ENCODE measurements at places on chromosomes 16 and 17.

GRCh38 chr16:22297114-22297870 is at the start of gene POLR3E:
TSS of gene POLR3E (plus strand) at chr16:22297409. CDS start at chr16:22302969, 5,560 bp downstream.
- DNase-seq, result peak; percentile 100

- DNase-seq, result peak; percentile 86
Measured at GRCh38 chr17:29219378-29220047, 27.1 kb upstream of the CRYBA1 start.

DNA sequence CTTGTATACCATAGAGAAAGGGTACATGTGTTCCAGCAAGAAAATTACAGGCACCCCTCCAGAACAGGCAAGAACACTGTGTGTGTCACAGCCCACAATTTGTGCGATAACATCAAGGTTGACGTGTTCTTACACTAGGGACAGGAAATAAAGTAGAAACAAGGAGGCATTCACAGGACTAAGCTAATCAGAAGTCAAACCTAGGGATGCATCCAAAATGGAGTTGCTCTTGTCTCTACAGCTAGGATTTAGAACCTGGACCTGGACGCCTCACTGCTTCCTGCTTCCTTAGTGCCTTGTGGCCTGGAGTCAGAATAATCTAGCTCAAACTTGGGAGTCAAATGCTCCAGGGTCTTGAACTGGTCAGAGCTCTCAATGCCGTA is 41.3 kb downstream of the GINS3 start:
- DNase-seq, result no peak

DNA sequence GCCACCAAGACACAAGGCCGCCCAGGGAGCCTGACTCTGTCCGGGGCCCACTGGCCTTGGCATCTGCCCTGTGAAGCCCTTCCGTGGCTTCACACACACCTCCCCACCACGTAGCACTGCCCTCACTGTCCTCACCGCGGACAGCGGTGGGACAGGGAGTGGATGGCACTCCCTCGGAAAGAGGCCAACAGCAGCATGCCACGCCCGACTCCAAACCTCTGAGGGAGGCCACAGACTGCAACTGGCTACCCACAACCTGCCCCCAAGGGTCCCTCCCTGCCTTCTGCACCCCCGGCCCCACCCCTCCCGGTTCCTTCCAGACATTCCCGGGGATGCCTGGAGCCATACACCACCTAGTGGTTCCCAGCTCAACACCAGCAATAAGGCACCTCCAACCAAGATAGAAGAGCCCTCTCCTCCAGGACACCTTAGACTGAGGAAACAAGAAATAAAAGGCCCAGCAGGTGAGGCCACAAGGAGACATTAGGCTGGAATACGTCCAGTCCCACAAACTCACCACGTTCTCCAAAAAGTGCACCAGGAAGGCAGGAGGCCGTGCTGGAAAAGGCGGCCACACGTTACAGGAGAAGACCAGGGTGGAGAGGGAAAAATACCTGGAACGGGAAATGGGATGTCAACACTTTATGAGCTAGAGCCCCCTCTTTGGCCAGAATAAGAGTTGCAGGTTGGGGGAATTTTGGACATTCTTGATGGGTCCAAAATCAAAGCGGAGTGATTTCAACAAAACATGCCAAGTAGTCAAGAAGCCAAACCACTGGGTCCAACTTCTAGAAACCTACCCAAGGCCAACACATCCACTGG is 310.0 kb downstream of the SOX9 start:
- DNase-seq, result no peak

DNA sequence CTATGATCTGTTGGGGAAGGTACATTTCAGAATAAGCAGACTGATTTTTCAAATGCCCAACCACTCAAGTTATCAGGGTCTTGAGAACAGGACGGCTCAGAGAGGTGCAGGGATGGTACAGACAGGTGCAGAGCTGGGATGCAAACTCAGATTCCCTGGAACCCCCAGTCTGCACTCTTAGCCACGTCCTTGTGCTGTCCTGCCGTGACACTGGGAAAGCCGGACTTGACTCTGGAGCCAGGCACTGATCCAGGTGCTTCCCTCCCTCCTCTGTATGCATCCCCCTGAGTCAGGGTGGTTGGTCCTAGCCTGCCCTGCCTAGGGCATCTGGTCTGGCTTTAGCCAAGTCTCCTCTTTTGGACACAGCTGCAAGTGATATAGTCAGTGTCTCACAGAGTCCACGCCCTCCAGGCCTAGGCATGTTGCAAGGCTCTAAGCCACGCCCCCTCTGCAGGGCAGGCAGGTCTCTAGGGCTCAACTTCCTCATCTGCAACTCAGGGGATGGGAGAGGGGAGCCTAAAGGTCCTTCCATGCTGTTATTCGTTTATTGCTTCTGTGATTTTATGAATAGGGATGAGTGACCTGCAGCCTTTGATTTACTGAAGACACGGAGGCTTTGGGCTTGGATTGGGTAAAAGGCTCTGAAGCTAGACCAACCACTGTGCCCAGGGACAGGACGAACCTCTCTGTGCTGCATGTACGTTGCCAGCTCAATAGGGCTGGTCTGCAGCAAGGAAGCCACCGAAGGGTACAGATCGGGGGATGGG is 97.3 kb downstream of the SDK2 start:
- DNase-seq, result peak; percentile 60

DNA sequence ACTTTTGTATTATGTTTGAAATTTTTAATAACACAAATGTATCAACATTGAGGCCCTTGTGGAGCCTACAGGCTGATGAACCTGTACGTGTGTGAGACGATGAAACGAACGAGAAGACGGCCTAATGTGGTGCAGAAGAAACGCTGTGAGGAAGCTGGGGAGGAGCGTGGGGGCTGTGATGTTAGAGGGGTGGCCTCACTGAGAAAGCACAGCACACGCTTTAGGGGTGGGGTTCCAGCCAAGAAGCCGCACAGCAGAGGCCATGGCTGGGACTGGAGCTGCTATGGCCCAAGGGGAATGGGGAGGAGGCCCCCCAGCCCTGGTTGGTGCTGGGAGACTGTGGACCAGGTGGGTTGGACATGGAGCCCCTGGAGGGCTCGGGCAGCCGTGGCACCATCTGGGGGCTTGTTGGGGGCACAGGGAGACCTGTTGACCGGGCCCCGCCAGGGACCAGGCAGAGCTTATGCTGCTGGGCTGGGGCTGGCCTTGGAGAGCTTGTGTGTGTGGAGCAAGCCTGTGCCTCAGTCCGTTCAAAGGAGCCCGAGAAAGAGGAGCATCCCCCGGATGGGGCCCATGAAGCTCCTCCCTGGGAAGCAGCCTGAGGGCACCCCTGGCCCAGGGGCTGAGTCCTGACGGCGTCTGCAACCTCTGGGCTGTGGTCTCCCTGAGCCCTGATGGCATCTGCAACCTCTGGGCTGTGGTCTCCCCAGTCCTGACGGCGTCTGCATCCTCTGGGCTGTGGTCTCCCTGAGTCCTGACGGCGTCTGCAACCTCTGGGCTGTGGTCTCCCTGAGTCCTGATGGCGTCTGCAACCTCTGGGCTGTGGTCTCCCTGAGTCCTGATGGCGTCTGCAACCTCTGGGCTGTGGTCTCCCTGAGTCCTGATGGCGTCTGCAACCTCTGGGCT is 44.7 kb downstream of the METRNL start:
- no peak for DNase-seq

DNA sequence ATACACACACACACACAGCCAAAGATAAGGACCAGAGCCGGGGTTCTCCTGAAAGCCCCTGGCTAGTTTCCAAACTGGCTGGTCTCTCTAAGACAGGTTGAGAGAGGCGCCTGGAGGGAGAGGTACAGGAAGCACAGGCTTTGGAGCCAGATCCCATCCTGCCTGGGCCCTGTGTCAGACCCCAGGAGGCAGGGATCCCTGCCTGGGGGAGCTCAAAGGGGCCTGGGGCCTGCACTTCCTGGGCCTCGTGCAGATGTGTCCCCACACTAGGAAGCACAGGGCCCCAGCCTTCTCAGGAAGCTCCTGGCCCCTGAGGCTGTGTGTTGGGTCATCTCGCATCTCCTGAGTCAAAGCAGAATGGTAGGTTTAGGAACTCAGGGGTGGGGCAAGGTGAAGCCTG is 16.0 kb downstream of the SLC5A10 start:
- DNase-seq, result no peak

- no peak for DNase-seq
Measured at GRCh38 chr17:37789021-37789565, 44.2 kb upstream of the HNF1B start.

- no peak for DNase-seq
Measured at GRCh38 chr16:75261590-75262078, 10.2 kb upstream of the BCAR1 start.

- no peak for DNase-seq
Measured at GRCh38 chr17:34164837-34165236, 90.2 kb upstream of the CCL2 start.

- no peak for DNase-seq
Measured at GRCh38 chr17:31803494-31804213, 55.4 kb downstream of the COPRS start.

DNA sequence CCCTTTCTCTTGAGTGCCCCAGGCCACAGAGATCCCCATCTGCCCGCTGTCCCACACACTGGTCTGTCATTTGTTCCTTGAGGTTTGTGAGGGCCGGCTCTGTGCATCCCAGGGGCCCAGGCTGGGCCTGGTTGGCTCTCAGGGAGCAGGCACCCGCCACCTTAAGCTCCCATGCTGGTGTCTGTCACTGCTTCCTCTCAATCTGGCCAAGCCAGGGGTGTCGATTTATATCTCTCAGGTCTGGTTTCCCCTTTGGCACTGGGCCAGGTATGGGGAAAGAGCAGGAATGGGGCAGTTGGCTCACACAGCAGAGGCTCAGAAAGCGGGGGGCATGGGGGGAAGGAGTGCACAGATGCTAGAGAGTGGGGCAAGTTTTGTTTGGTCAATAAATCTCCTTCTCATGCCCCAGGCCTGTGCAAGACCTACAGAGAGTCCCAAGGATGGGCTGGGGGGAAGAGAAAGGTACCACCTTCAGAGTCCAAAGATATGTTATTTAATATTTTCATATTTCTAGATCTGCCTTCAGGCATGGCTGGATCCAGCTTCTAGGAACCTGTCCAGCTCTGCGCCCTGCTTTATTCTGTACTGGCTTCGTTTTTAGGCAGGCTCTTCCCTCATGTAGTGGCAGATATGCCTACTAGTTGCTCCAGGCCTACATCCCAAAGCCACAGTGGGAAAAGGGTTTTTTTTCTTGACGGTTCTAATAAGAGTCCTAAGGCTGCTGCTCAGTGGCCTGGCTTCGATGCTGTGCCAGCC is 34.3 kb downstream of the IL4R start:
- DNase-seq, result no peak

DNA sequence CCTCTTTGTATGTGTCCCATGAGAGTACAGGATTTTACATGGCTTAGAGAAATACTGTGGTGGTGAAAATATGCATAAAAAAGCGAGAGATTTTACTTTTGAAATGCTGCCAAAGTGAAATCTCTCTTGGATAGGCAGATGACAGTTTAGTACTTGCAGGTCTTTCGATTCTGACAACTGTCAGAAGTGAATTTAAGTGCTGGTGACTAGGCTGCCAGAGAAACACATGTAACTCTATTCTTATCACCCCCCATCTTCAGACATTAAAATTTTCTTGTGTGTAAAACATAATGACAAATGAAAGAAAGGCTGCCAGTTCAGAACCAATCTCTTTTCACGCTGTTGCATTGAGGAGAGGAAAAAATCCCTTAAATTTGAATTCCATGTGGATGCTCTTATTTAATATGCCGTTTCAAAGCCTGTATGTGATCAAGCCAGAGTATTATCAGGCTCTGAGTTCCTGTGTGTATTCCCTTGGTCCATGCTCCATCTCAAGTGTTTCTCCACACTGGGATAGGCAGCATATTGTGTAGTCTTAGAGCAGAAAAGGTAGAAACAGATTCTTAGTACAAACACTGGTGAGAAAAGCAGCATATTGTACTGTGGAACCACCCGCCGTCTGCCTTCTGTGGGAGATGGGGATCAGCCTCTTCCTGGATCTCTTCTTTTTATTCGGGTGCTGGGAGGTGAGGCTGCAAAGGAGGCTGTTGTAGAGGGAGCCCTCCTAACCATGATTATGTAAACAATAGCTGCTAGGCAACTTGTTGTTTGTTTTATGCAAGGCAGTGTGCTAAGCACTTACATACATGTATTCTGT is 291.3 kb downstream of the WWOX start:
- DNase-seq, result no peak

- no peak for DNase-seq
Measured at GRCh38 chr16:64469906-64470702, 651.8 kb downstream of the CDH11 start.

DNA sequence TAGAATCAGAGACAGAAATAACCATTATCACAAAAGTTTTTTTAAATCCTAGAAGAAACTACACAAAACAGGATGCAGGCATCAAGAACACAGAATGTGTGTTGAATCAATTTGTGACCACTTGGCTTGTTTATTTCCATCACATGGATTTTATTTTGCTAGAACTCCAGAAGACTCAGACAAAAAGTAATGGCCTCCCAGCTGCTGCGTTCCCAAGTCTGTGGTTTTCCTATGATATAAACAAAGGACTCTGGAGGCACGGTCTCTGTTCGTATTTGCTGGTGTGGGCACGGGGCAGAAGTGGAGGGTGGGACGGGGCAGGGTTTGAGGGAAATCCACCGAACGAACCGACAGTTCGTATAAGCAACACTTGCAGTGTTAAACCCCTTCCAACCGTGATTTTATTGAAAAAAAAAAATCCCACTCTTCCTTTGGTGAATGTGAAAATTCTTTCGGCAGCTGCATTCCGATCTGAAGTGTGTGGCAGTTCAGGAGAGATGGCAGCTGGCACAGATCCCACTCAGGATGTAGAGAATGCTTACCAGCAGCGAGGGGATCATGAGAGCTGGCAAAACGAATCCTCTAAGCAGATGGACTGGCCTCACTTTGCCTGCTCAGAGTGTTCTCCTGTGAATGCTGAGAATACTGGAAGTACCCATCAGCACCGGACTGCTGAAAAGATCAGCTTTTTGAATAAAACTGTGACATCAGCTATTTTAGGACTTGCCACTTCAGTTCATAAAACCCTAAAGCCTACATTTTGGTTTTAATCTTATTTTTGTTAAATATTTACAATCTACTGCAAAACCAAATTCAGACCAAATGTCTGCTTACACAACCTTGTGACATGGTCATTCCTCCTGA is 165.2 kb downstream of the VPS53 start:
- no peak for DNase-seq

GRCh38 chr17:8464941-8465340 is 29.3 kb downstream of the NDEL1 start:
- no peak for DNase-seq

- peak; percentile 81 for DNase-seq
Measured at GRCh38 chr16:1105888-1106620, 10.0 kb upstream of the C1QTNF8 start.

- DNase-seq, result peak; percentile 69
Measured at GRCh38 chr17:62597920-62598319, 29.6 kb upstream of the MRC2 start.

GRCh38 chr17:2692781-2693135 is 18.8 kb downstream of the CLUH start:
- DNase-seq, result no peak

DNA sequence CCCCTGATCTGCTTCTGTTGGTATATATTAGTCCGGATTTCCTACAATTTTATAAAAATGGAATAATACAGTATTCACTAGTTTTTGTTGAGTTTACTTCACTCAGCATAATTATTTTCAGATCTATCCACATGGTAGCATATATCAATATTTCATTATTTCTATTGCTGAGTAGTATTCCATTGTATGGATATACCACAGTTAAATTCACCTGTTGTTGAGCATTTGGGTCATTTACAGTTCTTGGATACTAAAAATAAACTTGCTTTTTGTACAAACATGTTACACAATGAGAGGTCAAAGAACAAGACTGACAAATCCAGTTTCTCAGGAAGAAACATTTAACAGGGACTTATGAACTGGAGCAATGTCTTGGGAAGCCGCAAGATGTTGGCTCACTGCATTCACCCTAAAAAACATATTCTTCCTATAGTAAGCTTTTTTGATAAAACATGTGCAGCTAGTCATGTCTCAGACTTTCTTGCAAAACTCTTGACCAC is 126.9 kb upstream of the HS3ST2 start:
- DNase-seq, result no peak

GRCh38 chr17:14777291-14777690 is 476.4 kb downstream of the HS3ST3B1 start:
- no peak for DNase-seq

Data from tibial artery (tissue), 4 donors.